ENCODE measurements at places on chromosomes 5 and 9.
A peak's percentile ranks its signal among the peaks of the same experiment; 100 is the strongest.

DNA sequence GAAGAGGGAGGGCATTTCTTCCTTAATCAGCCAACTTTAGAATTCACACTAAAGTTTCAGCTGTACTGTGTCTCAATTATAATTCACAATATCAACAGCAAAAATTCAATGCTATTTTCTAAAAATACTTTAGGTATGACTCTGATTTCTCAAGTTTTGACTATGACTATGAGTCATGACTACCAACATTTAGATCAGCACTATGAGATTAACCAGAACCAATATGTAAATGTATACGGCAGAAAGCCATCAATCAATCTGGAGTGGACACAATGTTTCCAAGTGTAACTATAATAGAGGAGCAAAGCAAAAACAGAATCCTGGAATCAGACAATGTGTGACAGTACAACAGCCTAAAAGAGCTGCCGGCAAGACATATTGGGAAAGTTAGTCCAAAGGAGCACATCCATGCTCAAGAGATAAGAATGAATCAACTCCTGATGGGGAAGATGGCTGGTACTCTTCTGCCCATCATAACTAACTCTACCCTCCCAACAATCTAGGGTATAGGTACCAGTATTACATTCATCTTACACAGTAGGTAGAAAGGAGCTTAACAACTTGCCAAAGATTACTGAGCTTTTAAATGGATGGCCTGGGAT is 294.4 kb downstream of the SEMA5A start:
- peak; percentile 39 for DNase-seq

GRCh38 chr5:63049935-63050334 is 471.3 kb downstream of the LRRC70 start:
- DNase-seq, result no peak

DNA sequence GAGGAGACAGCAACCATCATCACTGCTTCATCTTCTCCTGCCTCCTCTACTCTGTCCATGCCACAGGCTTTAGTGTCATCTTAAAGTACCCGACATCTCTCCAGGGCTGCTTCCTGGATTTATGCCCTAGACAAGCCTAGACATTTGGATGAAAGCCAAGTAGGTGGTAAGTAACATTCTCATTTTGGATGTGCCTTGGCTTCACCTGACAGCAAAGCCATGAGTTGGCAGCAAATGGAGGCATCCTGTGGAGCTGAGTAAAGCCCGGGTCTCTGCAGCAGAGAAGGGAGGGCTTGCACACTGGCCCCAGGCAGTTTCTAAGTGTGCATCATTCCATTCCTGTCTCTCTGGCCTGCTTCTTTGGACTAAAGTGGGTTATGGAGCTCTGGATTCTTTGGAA is 299.1 kb downstream of the DMAC1 start:
- DNase-seq, result no peak

DNA sequence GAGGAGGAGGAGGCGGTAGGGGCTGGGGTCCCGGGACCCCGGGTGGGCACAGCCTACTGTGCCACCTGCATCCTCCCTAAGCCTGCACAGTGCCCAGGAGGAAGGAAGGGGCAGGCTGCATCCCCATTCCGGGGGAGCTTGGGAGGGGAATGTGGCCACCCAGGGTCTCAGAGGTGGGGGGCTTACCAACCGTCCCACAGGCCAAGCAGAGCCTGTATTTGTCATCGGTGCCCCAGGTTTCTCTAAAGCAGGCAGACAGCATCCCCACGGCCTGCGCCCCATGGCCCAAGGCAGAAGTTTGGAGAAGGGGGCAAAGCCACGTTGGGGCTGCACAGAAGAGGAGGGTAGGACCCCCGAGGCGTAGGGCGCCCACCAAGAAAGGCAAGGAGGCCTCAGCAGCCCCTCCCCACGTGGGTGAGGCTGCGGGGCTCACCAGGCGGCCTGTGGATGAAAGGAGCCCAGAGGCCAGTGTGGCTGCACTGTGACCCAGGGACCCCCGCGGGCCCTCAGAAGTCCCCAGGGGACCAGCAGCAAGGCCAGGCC is 507 bp upstream of the GPSM1 start:
- DNase-seq, result no peak

GRCh38 chr9:91914404-91914803 is 35.6 kb downstream of the ROR2 start:
- no peak for DNase-seq

DNA sequence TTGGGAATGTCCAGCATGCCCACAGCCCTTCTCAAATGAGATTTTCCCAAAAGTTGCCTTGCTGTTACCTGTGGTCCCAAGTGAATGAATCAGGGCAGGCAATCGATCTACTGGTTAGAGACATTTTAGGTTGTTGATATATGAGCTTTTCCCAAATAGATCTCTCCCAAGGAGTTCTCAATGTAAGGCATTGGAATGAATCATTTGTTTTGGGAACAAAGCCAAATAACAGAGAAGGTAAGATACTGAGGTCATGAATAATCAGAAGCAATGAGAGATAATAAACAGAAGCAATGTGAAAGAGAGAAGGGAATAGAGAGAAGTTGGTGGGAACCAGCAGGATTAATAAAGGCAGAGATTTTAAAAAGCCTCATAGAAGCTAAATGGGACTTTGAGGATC is 93.6 kb upstream of the FER start:
- no peak for DNase-seq

DNA sequence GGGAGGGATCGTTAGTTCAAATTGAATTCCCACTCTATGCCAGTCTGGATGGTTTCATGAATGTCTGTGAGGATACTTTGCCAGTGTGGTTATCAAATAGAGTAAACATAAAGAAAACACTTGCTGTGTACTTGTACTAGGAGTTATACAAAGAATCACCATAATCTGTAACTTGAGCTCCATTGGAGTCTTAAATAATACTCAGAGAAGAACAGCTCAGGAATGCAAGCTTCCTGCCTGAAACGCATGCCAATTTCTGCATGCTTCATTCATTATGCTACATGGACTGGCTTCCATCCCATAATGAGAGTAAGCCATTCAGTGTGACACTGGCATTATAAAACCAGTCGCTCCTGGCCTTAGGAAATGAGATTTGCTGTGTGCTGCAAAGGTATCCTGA is 351.4 kb downstream of the SEMA5A start:
- peak; percentile 69 for DNase-seq

DNA sequence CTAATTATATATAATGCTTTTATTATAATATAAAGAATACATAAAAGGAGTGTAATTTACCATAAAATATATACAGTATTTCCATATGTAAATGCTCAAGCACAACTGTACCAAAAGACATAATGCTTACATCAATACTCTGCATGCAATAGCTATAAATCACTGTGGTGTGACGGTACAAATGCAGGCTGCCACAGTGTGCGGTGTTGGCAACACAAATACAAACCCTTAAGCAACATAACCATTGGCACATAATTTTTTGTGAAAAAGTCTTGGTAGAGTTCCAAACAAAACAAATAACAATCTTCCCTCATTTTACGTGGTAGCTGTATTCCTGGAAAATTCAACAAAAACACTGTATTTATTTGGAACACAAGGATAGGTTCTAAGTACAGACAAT is 1.9 kb upstream of the SHISAL2B start:
- DNase-seq, result peak; percentile 12

GRCh38 chr9:14403081-14403480 is 89.1 kb upstream of the NFIB start:
- DNase-seq, result no peak

GRCh38 chr9:109109967-109110328 is 9.8 kb downstream of the TMEM245 start:
- DNase-seq, result peak; percentile 20

DNA sequence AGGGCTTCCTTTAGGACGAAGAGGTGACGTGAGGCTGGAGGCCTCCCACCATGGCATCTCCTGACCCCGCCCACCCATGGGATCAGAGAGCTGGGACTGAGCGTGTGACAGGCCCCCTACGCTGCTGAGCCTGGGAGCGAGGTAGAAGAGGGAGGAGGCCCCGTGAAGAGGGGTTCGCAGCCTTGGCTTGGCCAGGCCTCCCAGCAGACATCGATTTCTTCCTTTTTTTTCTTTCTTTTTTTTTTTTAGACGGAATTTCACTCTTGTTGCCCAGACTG is 39.5 kb downstream of the PTGES start:
- DNase-seq, result no peak

DNA sequence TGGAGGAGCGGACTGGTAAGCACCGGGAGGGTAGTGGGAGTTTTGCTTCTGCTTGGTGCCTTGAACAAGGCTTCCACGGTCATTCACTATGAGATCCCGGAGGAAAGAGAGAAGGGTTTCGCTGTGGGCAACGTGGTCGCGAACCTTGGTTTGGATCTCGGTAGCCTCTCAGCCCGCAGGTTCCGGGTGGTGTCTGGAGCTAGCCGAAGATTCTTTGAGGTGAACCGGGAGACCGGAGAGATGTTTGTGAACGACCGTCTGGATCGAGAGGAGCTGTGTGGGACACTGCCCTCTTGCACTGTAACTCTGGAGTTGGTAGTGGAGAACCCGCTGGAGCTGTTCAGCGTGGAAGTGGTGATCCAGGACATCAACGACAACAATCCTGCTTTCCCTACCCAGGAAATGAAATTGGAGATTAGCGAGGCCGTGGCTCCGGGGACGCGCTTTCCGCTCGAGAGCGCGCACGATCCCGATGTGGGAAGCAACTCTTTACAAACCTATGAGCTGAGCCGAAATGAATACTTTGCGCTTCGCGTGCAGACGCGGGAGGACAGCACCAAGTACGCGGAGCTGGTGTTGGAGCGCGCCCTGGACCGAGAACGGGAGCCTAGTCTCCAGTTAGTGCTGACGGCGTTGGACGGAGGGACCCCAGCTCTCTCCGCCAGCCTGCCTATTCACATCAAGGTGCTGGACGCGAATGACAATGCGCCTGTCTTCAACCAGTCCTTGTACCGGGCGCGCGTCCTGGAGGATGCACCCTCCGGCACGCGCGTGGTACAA is 556 bp downstream of the PCDHGC3 start:
- peak; percentile 81 for DNase-seq

Measured in cardiac fibroblast (primary cell).